Fibroblast of lung (primary cell): ENCODE measurements at places on chromosomes 6 and 20. TPM values are rescaled to one million over a fixed set of nuclear protein-coding genes. Genes with fewer than 3 reads are reported as not detected.

Gene MGME1
- total RNA-seq: 5.4 and 11.9 TPM in 2 replicates

Gene RAET1L
- total RNA-seq: not detected in 2 replicates

Gene BPIFB1
- not detected in 2 replicates for total RNA-seq

Gene APMAP
- 64.5 and 104 TPM in 2 replicates for total RNA-seq

Gene SUMO4
- total RNA-seq: 1.0 and 2.1 TPM in 2 replicates

Gene CCN5
- total RNA-seq: 21.1 and 31.4 TPM in 2 replicates

Gene DLL1
- total RNA-seq: 5.6 and 12.4 TPM in 2 replicates

Gene APOBEC2
- total RNA-seq: not detected in 2 replicates

Gene CD109
- total RNA-seq: 12.8 and 51.2 TPM in 2 replicates

Gene KCNK5
- total RNA-seq: under 0.01 and 0.26 TPM in 2 replicates

Gene MCHR2
- not detected in 2 replicates for total RNA-seq

Gene CD40
- 2.3 and 3.1 TPM in 2 replicates for total RNA-seq

Gene CFAP61
- total RNA-seq: 0.26 TPM in 1 of 2 replicates, not detected in the other
